ENCODE measurements at places on chromosomes 2 and 18.

- DNase-seq = no peak
Observed at GRCh38 chr2:47272905-47273758, 118.0 kb upstream of the STPG4 start.

DNA sequence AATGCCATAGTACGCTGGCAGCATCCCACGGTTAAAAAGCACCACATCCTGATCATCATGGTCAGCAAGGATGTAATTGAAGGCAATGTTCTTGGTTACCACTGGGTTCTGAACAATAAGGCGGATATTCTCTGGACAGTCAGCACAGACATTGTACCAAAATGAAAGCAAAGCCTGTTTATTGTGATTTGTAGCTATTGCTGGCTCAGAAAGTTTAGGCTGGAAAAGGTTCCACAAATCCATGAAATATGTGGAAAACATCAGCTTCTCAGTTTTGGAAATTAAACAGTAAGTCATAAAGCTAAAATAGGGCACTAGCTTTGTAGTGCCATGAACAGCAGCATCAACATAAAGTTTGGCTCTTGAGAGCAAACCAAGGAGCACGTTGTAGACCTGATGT is 52.2 kb downstream of the C2orf74 start:
- DNase-seq = no peak

DNA sequence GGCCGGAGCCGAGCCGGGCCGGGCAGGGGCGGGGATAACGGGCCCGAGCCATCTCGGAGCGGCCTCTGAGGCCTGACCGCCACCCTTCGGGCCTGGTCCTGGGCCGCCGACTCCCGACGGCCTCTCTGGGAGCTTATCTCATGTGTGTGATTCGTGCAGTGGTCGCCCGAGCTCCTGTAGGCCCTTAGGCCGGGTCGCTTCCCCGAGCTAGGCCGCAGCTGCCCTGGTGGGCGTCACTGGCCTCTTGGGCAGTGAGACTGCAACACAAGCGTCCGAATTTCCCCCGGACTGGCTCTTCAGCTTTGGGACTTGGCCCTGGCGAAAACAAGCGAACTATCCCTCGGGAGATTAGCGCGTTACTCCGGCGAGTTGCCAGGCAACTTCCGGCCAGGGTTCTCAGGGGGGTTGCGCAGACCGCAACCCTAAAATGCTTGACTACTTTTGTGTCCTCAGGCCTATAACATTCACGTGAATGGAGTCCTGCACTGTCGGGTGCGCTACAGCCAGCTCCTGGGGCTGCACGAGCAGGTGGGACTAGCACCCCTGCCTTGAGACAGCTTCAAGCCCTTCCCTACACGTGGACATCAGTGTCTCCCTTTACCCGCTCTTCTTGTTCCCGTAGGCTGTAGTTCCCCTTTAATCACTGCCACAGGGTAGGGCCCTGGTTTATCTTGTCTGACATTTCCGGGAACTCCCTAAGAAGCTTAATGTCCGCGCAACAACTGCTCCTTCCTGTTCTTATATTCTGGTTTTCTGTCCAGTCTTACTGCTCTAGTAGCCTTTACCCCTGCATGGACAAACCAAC is 602 bp downstream of the SNX17 start:
- no peak for DNase-seq

- peak; percentile 69 for DNase-seq
Observed at GRCh38 chr2:10407841-10408648, 40.1 kb downstream of the ODC1 start.

GRCh38 chr2:63034526-63034925 is 16.1 kb upstream of the OTX1 start:
- no peak for DNase-seq

- no peak for DNase-seq
Observed at GRCh38 chr2:235319095-235319494, 174.7 kb upstream of the AGAP1 start.

- no peak for DNase-seq
Observed at GRCh38 chr18:74840492-74841167, 243.0 kb downstream of the ZNF407 start.

DNA sequence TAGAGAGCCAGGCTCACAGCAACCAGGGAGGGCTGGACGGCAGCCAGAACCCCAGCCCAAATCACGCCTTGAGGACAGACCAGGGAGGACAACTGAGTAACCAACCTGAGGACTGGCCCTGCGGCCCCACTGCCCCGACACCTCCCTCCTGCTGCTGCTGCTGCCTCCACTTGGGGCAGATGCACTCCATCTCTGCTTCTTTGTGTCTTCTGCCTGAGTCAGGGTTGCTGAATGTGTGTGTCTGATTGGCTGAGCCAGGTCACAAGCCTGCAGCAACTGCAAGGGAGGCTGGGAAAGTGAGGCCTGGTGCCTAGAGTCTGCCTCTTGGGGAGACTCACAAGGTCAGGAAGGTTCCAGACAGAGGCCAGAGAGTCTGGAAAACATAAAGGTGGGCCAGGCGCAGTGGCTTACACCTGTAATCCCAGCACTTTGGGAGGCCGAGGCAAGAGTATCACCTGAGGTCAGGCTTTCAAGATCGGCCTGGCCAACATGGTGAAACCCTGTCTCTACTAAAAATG is 83.4 kb downstream of the ZFP36L2 start:
- DNase-seq = peak; percentile 49

- no peak for DNase-seq
Observed at GRCh38 chr18:34114996-34115395, 109.7 kb downstream of the NOL4 start.

DNA sequence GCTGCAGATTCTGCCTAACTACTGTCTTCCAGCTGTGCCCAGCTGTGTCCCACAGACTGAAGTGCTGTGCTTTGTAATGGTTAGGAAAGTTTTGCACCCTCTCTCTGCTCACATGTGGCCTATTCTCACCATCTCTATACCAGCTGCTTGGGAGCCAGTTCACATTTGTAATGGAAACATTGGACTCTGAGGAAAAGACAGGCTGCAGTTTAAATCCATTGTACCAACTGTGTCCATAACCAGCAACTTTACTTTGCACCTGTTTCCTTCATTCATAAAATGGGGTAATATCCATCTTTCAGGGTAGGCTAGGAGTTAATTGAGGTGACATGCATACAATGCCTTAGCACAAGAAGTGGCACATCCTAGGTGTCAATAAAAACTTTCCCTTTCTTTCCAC is 344.0 kb downstream of the TNS1 start:
- DNase-seq = no peak

DNA sequence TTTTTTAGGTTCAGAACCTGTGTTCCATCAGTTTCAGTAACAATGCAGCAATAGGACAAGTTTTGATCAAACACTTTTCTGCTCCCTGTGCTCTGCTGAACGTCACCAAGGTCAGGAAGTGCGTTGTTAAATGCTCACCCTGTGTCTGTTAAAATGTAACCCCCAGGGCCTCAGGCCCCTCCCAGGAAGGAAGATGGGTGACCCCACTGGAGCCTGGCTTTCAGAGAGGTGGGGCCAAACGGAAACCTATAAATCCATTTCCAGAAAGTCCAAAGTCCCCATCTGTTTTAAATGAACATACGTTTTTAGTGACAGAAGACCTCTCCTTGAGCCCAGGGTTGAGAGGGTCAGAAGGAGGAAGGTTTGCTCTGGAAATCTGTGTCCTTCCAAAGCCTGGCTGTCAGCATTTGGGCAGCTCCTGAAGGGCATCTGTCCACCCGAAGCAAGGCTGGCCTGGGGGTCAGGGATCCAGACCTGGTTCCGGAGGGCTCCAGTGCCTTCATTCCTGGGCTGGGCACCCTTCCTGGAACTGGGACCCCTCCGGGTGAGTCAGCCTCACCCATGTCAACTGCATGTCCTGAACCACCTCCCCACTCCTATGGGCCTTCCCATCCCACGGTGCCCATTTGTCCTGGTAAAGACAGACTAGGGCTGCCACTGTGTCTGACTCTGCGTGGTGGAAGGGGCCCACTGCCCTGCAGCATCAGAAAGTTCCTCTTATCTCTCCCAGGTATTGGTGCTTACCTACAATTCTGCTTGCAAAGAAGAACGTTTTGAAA is 117.4 kb upstream of the COPS8 start:
- DNase-seq = no peak

DNA sequence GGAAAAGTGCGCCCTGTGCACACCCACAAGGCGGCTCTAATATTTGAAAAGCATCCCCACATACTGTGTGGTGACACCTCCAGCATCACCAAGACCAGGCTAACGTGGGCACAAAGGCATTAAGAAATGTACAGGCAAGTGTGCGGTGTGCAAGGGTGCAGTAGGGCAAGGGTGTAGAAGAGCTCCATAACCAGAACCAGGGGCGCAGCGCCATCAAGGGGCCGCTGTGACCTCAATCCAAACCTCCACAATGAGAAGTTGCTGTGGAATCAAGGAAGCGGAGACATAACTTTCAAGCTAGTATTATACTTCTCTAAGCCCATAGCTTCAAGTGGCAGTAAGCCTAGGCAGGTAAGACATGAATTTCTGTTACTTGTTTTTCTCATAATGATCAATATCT is 13.0 kb downstream of the L3MBTL4 start:
- DNase-seq = no peak

- DNase-seq = no peak
Observed at GRCh38 chr2:208189810-208190503, at the start of gene C2orf80. TSS of gene C2orf80 (minus strand) at chr2:208190030. CDS start at chr2:208186986, 3,044 bp downstream.
